Epithelial cell of proximal tubule (primary cell): ENCODE measurements at places on chromosomes 11 and 22. TPM values are rescaled to one million over a fixed set of nuclear protein-coding genes. Genes with fewer than 3 reads are reported as not detected.

GRCh38 chr11:95674657-95675358 lies 114.8 kb downstream of the FAM76B start:
- DNase-seq = no peak

- no peak for DNase-seq
These were observed 1.4 kb downstream of the ZFP91 start for GRCh38 chr11:58580311-58580710.

- no peak for DNase-seq
These were observed 331.1 kb upstream of the PITPNB start for GRCh38 chr22:28250036-28250695.

The RFPL3 gene
- not detected in 2 replicates for total RNA-seq

DNA sequence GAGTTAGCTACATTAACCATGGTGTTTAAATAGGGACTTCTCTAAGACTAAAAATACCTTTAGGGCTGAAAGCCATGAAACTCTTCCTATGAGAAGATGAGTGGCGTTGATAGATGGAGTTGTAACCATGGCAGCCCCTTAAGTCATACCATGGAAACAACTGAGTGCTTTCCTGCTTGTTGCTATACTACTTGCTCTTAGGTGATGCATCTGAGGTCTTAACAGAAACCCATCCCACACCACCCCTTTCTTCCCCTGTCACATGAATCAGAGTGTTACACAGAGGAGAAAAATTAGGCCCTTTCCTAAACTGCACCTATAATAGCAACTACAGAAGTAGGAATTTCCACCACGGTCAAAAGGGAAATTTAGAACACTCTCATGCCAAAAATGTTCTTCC lies 64.3 kb upstream of the ZC3H12C start:
- DNase-seq = no peak

DNA sequence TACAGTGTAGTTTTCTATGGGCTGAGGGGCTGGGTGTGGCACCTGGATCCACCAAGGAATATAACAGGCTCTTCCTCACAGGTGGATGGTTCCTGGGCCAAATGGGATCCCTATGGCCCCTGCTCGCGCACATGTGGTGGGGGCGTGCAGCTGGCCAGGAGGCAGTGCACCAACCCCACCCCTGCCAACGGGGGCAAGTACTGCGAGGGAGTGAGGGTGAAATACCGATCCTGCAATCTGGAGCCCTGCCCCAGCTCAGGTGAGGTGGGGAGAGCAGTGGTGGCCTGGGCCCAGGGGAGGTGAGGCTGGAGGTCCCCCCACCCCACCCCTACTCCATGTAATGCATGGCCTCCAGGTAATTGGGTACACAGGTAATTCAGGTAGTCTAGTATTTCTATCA lies 20.7 kb downstream of the ADAMTS15 start:
- no peak for DNase-seq

DNA sequence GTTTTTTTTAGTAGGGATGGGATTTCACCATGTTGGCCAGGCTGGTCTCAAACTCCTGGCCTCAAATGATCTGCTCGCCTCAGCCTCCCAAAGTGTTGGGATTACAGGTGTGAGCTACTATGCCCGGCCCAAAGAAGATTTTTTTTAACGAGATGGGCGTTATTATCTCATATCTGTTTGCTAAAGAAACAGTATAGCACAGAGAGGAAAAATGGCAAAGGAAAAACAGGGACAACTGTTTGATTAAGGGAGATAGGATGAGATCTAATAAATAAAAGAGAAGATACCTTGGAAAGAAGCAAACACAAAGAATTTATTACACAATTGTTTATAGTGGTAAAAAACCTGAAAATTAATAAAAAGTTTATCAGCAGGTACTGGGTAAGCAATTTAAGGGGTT lies 10.4 kb upstream of the CEP295 start:
- DNase-seq = no peak

The CDCA5 gene
- 32.0 and 45.4 TPM in 2 replicates for total RNA-seq

- DNase-seq = no peak
These were observed 44.5 kb downstream of the PARVB start for GRCh38 chr22:44068422-44069191.

The GPR83 gene
- 0.07 and 0.12 TPM in 2 replicates for total RNA-seq

DNA sequence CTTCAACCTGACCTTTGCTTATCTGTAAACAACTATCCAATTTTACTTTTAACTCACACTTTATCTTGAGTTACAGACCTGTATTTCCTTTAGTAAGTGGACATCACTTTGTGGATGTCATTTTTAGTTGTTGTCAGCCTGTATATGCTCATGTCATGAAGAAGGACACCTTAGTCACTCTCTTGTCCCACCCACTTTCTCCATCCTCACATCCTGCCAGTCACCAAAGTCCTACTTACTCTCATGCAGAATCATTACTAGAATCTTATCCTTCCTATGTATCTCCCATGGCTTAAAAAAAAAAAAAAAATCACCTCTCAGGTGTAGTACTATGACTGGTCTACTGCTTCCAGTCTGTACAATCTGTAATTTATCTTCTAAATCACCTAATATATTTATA lies 43.3 kb downstream of the SESN3 start:
- no peak for DNase-seq

DNA sequence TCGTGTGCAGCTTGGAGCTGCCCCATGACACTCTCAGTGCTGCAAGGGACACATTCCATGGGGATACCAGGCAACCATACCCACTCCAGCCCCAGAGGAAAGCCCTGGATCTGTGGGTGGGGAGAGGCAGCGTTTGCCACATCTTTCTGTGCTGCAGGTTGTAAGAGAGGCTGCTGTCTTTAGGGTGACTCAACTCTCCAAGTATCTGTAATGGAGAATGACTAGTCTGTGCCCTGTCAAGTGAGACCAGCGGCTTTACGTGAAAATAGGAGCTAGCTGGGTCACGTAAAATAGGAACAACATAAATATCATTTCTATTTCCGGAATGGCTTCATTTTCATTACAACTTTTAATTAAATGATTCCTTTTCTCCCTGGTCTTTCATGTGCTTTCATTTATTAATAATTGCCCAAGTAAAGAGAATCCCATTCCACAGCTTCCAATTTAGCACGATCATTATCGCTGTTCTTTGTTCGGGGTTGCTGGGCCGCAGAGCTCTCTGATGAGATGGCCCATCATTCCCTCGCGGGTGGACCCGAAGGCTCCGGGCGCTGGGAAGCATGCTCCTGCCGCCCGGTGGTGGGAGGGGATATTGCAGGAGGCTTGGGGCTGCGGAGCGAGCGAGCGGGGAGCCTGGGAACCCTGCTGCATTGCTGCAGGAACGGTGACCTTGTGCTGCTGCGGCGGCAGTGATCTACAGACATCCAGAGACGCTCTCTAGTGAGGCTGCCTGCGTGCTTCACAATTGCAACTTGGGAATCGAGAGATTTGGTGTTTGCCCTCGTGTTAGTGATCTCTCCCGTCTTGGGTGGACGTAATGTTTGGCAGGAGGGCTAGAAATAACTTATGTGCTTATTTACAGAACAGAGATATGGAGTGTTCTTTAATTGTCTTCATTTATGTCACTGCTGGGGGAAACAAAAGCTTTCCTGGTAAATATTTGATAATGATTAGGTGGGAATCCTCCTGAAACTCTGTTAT lies 10.6 kb downstream of the SLC6A5 start:
- DNase-seq = peak; percentile 61

- DNase-seq = no peak
These were observed 434.4 kb downstream of the METTL15 start for GRCh38 chr11:28542561-28542960.

DNA sequence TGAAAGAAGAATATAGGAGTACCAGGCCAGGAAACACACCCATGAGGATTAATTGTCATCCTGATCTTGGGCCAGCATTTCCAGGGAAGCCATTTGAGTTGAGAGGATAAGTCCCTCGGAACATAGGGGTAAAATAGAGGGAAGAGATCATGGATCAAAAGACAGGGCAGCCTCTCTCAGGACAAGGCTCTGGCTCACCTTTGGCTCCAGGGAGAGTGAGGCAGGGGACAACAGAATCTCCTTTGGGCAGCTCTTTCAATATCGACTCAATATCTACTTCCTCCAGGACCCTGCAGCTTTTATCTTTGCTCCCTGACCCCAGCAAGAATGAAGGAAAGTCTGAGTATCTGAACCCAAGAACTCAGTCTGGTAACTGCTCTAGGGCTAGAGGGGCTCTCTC lies at the start of gene OR2AG1:
TSS of gene OR2AG1 (plus strand) at position 301 of the 400 bp plus-strand sequence. CDS start 2,018 bp downstream, outside the sequence.
- no peak for DNase-seq

DNA sequence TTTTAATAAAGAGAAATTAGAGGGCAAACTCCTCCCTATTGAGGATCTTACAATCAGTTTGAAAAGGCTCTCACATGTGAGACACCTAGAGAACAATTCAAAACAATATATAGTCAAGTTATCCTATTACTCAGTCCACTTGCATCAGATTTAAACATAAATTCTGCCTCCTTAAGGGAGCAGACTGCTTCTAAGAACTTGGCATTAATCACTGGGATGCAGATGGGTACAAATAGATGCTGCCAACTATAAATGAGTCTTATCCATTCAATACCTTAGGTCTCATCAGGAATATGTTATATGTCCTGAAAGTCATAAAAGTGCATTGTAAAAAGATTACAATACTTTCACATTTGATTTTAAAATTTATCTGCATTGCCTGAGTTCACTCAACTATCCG lies 269.3 kb upstream of the KIRREL3 start:
- no peak for DNase-seq

- no peak for DNase-seq
These were observed 232.0 kb upstream of the TENM4 start for GRCh38 chr11:79672786-79673185.

GRCh38 chr11:92314499-92314898 lies 89.9 kb downstream of the FAT3 start:
- DNase-seq = no peak

- DNase-seq = no peak
These were observed 26.1 kb upstream of the OR8I2 start for GRCh38 chr11:56066980-56067379.

The BID gene
- total RNA-seq = 33.6 and 61.3 TPM in 2 replicates

GRCh38 chr22:43302531-43303041 lies 40.6 kb downstream of the SCUBE1 start:
- DNase-seq = no peak

- DNase-seq = no peak
These were observed 32.0 kb downstream of the TRIM66 start for GRCh38 chr11:8650401-8650990.

DNA sequence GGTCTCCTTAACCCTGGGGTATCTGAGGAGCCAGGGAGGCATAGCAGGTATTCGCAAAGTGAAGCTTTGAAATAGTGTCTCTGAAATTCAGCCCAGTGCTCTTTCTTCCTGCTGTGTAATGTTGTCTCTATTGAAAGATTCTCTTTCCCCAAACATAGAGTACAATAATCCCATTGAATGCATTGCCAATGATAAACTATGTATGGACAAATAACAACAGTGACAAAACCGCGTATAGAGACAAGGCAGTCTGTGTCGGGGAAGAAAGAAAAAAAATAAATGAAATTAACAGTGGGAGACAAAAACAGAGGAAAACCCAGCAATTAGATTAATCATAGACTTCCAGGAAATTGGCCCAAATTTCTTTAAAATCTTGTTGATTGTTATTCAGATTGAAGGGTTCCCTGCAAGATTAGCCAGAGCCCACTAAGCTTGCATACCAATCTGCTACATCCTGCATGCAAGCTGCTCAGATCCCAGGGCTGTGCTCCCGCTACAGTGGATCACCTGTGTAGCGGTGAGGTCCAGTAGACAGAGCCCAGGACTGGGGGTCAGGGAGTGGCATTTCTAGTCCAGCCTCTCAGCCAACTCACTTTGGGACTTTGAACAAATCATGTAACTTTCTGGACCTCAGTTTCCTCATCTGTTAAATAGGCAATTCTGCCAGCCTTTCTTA lies 492.8 kb downstream of the INSC start:
- no peak for DNase-seq

DNA sequence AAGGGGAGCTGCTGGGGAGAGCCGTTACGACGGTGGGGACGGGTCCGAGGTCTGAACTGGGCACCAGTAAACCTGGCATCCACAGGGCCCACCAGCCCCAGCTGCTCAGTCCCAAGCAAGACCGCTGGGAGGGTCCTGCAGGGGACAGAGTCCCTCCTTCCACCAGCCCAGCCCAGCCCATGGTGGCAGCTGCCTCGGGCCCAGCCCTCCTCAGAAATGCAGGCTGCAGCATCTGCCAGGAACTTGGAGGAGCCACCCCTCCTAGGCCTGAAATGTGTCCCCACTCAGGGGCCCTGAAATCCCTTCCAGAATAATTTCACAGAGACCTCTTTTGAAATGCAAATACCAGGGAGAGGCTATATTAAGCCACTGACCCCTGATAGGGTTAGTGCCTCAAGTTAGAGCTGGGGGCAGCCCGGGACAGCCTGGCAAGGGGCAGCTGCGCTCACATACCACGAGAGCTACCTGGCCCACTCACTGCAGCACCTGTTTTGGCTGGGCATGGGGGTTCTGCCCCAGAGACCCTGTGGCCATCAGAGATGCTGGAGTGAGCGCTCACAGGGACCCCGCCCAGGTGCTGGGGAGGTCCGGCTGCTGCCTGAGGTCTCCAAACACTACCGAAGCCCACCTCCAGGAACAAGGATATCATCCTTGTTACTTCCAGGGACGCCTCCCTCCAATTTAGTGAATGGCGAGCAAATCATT lies 53.1 kb downstream of the CELSR1 start:
- no peak for DNase-seq

GRCh38 chr11:47000033-47000432 lies 63.5 kb downstream of the CSTPP1 start:
- no peak for DNase-seq
